BE2C (cell line): ENCODE measurements at places on chromosomes 13 and 19.

- no peak for DNase-seq
These were observed 34.9 kb downstream of the CAB39L start for GRCh38 chr13:49409008-49409407.

DNA sequence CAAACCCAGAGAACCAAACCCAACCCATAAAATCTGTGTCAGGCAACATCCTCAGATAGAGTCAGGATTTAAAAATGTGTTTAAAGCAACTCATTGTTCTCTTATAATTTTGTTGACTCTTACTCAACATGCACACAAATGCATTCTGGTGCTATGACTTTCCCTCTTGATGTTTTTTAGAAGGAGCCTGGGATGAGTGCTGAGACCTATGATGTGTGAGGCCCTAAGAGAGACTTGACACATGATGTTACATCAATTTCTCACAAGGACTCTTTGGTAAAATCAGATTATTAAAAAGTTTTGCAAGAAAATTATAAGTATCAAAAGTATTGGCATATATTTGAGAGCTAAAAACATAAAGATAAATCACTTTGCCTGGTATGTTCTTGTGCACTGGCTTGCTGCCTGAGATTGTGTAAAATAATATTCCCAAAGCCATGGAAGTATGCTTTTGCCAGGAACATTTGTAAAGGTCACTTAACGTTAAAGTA lies 173.9 kb downstream of the DCLK1 start:
- DNase-seq: no peak

- no peak for DNase-seq
These were observed 267.3 kb upstream of the SLITRK5 start for GRCh38 chr13:87403748-87404432.

DNA sequence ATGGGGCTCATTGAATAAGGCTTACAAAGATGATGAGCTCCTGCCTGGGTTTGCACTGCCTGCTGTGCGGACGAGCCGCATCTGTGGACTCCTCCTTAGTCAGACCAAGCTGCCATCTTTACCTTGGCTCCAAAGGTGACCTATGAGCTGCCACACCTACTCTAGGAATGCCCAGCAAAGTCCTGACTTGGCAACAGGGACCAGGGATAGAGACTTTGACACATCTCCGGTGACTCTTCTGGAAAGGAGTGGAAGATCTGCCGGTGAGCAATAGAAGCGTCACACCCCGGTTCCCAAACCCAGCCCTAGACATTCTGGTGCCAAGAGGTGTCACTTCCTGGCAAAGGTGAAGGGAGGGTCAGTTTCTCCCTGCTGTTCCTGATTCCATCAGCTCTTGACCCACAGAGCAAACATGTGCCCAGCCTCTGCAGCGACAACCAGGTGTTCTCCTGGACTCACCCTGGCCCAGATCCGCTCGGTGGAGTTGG lies 50.2 kb upstream of the GTF3A start:
- no peak for DNase-seq

DNA sequence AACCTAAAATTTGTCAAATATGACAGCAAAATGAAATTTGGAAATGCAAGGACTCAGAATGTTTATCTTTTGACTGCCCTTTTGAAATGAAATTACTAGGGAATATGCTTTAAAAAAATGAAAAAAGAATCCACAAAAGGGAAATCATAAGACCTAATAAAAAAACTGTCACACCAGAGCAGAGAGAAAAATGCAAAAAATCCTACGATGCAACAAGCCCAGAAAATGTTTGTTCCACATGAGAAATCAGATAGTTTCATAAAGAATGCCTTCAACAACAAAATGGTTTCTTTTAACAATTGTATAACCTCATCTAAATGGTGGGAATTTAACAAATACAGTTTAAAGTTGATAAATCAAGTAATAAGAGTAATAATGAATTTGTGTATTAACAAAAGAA lies 8.0 kb downstream of the LPAR6 start:
- DNase-seq: no peak

- no peak for DNase-seq
These were observed 5.8 kb downstream of the FUZ start for GRCh38 chr19:49807058-49807903.
